ENCODE measurements at places on chromosomes 3 and 15.

DNA sequence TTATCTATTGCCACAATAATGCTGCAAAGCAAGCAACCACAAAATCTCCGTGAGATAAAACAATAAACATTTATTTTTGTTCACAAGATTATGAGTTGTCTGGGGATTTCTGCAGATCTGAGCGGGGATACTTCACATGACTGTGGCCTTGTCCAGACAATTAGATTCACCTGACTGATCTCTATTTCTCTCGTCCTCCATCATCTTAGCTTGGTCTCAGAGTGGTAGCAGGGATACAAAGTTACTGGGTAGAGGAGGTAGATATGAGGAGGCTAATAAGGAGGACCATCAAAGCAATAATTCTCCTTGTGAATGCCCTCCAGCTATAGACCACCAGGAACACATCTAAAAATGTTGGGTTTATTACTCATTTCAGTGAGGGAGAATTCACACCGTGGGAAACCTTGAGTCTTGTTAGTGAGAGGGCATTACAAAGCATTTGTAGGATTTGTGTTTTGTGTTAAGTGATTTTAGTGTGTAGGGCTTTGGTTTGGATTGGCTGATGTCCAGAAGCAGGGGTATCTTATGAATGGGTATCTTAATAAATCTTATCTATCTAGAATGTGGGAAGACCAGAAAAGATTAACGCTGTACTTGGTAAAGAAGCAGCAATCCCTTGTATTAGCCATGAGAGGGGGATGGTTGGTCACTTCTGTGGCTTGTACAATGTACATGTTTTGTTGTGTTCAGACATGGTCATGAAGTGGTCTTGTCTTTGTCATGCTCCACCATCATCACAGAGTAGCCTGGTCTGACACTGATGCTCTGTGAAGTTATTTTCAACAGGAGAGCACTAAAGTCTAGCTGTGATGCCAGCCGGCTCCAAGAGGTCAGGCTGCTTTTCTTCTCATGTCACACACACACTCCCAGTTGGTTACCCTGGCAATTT is 287.6 kb upstream of the STT3B start:
- DNase-seq: no peak

DNA sequence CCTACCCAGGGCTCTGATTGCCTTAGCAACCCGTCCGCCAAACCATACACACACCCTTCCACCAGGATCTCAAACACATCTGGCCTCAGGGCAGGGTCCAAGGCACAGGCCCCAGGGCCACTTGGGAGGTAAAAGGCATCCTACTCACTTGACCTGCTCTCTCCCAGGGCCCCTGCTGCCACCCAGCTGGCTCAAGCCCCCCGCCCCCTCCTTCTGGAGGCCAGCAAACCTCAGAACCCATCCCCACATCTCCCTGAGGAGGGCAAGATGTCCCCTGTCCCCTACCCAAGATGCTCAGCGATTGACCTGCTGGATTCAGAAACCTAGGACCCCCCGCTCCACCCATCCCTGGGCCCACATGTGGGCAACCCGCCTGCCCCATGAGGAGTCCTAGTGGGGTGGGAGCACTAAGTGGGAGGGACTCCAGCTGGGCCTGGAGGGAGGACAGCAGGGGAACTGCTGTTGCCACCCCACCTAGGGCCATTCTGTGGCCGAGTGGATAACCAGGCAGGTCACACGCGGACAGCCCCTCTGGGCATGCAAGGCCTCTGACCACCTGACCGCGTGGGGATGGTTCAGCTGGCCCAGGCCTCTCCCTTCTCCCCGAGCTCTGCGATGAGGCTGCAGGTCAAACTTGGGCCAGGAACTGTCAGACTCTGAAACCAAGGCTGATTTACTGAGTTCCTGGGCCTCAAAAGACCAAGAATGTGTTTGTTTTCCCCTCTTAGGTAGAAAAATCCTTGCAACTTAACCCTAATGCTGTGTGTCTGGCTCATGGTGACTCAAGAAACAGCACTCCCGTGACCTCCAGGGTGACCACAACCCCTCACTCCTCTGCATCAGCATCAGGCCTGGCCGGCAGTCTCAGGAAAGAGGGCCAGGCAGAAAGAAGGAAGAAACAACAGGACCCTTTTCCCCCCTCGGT is 4.2 kb downstream of the MFGE8 start:
- no peak for DNase-seq

- no peak for DNase-seq
These were observed 479.4 kb upstream of the CBLB start for GRCh38 chr3:106348139-106348690.

DNA sequence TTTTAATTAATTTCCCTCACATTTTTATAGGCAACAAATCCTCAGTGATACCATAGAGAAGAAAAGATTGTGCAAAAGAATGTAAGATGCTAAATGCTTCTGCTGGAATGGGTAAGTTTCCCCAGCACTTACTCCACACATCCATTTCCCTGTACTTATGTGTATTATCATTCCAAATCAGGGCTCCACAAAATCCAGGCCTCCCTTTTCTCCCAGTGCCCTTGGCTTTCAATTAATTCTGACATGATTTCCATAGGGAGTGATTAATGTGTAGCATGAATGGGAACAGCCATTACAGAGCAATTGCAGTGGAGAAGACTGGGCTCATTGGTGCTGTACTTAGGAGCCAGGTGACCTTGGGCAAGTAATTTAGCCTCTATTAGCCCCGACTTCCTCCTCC is 41.3 kb upstream of the UBE2E1 start:
- DNase-seq: no peak

DNA sequence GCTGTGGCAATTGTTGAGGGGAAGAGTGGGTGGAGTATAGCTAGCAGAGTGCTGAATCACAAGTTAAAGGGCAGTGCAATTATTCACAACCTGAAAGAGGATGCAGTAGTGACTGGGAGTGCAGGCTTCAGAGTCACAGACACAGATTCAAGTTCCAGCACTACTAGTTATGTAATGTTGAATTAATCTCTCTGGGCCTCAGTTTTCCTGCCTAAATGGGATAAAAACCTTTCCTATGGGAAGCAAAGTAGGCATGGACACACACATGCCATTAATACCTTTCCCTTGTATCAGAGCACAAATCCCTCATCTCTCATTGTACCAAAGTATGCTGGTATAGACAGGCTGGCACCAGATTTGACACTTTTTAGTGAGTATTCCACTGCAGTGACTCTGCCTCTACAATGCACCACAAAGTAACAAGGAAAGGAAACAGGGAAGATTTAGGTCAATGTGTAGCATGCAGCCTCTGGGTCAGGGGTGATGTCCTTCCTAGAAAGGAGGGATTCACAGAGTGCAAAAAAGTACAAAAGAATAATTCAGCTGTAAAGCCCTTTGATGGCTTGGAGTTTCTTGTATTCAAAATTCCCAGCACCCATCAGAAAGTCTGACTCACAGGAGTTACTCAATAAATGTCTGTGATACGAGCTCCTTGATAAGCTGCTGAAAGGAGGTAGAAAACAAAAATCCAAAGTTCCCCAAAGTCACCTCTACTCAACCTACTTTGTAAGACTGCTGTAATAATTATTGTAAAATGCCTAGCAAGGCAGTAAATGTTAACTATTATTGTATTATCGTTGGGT is 507.5 kb upstream of the TGFBR2 start:
- no peak for DNase-seq

DNA sequence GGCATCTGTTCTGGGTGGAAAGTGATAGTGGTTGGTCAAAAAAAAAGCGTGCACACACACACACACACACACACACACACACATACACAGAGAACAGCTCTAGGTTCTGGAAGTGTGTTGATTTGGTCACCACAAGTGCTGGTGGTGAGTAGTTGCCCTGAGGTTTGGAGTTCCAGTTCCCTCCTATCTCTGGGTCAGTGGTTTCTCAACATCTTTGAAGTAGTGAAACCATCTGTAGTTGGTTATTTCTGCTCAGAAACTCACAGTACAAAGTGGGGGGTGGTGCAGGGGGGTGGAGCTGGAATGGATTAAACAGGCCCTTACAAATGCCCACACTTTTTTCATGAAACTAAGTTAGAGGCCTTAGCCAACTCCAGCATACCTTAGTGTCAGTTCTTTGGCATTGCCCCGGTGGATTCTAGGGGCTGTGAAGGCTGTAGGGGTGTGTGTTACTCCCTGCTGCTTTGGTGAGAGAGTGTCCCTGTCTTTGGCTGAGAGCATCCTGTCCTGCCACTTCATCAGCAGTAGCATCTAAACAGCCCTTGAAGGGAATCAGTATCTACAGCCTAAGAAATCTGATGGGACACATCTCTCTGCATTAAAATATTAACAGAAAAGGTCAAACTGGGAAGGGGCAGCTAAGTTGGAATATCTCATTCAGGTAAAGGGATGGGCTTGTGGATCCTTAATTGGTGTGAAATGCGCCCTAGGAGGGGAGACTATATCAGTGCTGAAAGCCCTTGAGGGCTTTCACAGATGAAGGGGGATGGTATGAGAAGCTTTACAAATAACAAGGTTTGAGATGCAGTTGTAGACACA is 20.6 kb downstream of the SMAD3 start:
- DNase-seq: peak; percentile 83

DNA sequence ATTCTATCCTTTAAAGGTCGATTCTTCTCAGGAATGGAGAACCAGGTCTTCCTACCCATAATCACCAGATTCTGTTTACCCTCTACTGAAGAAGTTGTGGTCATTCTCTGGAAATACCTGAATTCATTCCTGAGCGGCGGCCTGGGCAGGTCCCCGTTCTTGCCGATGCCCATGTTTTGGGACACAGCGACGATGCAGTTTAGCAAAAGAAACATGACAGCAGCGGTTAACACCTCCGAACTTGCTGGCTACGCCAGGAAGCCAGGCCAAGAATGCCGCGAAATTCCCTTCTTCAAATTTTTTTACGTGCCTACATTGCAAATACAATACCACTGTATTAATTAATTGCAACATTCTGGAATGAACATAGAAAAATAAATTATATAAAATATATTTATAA is 1.4 kb downstream of the DHFR2 start:
- DNase-seq: no peak

GRCh38 chr15:57468486-57468885 is 92.2 kb downstream of the CGNL1 start:
- DNase-seq: peak; percentile 9

DNA sequence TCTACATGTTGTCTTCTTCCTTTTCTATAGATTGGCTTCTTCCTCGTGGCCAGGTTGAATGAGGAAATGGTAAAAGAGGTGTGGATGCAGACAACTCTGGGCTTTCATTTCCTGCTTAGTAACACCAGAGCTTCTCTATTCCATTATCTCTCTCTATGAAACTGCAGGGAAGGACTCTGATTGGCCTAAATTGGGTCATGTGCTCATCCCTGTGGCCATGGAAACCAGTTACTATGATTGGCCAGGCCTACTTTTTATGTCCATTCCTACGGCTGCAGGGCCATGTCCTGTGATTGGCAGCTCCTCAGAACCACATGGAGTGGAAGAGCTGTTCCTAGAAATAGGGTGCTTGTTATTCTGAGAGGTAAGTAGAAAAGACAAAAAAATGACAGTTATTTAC is 486.9 kb upstream of the ADAMTS9 start:
- DNase-seq: no peak

DNA sequence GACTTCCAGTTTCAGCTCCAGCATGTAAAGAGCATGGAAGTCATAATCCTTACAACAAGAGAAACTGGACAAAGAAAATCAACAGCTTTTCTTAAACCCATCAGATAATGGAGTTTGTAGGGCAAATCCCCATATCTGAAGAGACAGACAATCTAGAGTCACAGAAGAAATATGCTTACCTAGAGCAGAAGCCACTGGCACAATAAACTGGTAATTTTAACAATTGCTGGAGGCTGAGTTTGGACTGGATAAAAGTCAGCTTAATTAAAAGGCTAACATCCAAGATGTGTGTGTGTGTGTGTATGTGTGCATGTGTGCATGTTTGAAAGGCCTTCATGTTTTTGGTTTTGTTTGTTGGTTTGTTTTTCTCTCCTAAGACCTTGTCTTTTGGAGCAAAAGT is 50.6 kb downstream of the TM4SF18 start:
- DNase-seq: no peak

DNA sequence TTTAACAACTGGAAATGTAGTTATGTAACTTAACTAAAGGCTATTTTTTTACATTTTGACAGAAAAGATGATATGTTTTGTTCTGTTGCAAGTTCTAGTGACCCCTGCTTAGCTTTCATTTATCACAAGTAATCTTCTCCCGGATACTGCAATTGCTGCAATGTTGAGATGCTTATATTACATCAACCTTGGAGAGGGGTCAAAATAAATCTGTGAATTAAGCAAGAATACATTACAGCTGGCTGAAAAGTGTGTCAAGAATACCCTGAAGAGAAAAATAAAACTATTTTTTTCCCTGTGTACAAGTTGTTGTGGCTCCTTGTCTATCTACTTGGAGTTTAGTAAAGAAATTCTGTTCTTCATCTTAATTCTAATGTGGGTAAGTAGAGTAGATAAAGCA is 232.1 kb upstream of the GOLIM4 start:
- DNase-seq: no peak

GRCh38 chr3:12905316-12906071 is 64.1 kb upstream of the RPL32 start:
- no peak for DNase-seq

GRCh38 chr15:28942046-28942445 is 56.3 kb downstream of the APBA2 start:
- no peak for DNase-seq

DNA sequence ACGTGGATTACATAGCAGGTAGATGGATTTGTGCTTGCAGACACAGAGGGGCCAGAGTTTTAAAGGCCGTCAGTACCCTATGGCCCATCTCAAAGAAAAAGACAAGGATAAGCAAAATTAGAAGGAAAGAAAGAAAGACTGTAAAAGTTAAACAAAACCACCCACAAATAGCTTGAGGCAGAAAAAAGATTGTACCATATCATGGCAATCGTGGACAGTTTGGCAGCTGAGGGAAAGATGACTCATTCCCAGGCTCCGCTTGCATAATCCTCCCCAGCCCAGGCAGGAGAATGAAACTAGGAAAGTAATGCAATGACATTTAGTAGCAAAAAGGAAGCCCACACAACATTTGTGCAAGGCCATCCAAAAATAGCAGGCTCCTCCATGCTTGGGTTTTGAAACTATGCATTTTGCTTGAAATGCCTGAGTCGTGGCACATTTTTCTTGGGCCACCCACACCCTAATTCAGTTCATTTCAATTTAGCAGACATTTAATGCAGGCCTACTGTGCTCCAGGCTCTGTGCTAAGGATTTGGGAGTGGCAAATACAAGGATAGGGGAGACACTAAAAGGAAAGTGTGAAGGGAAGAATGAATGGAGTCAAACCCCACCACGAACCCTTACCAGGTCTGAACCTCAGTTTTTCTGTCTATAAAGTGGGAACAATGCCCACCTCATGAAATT is 40.9 kb upstream of the SMAD3 start:
- DNase-seq: peak; percentile 96

DNA sequence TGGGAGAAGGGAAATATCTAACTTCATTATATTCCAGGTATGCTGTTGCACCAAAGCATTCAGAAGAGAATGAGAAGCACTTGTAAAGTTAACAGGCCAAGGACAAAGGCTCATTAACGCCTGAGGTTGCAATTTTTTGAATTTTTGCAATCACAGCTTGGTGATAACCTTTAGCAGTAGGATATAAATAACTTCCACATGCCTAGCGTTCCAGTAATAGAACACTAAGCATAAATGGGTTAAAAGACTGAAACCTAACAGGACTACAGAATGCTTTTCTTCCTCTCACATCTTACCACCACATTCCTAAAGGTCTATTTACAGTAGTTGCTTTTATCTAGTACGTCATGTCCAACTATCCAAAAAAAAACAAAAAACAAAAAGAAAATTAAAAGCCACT is 57.4 kb upstream of the IMPG2 start:
- DNase-seq: no peak
